ENCODE measurements at places on chromosomes 5 and 9.

DNA sequence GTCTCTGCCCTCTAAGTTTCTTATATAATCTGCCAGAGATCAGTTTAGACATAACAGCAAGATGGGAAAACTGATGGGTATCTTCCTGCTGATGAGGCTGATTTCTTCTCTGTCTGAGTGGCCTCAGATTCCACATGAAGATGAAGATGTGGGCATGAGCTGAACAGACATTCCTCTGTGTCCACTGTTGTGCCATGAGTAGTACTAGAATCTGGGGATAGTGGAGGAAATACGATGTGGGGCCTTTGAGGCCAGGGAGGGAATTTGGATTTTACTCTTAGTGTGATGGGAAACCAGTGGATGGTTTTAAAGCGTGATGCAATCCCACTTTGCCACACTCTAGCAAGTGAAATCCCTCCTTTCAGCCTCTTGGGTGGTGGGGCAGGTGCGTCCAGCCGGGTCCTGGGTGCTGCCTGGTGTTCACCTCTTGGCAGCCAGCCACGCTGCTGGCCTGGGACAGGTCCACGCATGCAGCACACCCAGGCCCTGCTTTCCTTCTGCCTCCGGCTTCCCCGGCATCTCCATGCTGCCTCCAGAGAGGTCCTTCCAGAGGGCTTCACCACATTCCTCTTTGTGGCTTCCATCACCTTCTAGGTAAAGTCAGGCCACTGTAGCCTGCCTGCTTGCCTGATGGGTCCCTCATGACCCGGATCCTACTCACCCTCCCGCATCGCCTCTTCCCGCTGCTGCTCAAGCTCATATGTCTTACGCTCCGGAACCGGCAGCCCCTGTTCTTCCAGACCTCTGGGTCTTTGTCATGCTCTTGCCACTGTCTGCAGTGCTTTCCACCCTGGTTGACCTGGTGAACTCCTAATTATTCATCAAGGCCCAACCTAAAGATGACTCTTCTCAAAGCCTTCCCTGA is 28.1 kb upstream of the SH3PXD2B start:
- no peak for DNase-seq

- DNase-seq = no peak
Observed at GRCh38 chr9:17425384-17425783, 153.5 kb upstream of the SH3GL2 start.

- no peak for DNase-seq
Observed at GRCh38 chr9:31776471-31776870, 608.0 kb upstream of the ACO1 start.

- DNase-seq = no peak
Observed at GRCh38 chr5:88952996-88953643, 70.1 kb upstream of the MEF2C start.

- no peak for DNase-seq
Observed at GRCh38 chr5:55994495-55994997, at the start of gene IL6ST. IL6ST (minus strand) TSS chr5:55994963; CDS start chr5:55976278, 18,685 bp downstream.

DNA sequence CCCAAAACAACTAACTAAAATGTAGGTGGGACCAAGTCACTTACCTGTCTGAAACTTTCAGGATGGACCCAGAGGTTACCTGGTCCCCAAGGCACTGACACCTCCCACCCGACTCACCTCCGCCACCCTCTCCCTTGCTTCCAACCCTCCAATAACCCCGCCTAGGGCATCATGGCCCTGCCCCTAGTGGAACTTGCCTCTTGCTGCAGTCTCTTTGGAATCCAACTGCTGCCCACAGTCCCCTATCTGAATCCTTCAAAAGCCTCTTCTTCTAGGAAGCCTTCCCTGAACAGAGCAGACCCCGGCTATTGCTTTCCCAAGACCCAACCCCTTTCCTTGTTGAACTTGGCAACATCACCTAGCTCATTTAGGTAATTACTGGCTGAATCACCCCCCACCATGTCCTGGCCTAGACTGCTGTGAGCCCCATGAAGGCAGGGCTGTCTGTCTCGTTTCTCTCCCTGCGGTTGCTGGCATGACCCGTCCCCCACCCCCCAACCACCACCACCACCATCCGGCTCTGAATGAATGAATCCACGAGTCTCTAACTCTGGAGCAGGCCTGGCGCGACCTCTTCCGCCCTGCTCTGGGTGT is 9.4 kb downstream of the CRB2 start:
- DNase-seq = no peak

GRCh38 chr5:155905364-155905763 is 421.6 kb upstream of the SGCD start:
- no peak for DNase-seq

GRCh38 chr5:153903321-153903720 is 135.4 kb downstream of the FAM114A2 start:
- no peak for DNase-seq

- no peak for DNase-seq
Observed at GRCh38 chr5:173864126-173865050, 23.8 kb upstream of the CPEB4 start.

DNA sequence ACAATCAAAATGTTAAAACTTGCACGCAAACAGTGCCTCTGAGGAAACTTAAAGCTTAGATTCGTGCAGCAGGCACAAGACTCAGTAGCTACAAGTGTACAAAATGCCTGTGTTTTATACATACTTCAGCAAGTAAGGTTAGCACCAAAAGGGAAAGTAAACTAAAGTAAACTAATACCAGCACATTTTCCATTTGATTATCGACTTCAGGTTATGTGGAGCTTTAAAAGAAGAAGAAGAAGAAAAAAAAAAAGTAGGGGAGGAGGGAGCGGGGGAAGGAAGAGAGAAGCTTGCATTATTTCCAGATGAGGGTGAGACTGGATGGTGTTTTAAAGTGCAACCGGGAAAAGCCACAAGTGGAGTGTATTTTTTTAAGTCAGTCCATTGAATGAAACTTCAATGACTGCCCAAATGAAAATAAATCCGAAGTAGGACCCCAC is 596 bp upstream of the ADAMTS6 start:
- no peak for DNase-seq

- DNase-seq = no peak
Observed at GRCh38 chr5:6732634-6733410, 19.6 kb downstream of the TENT4A start.

- no peak for DNase-seq
Observed at GRCh38 chr5:96922499-96923244, 13.2 kb upstream of the LNPEP start.

DNA sequence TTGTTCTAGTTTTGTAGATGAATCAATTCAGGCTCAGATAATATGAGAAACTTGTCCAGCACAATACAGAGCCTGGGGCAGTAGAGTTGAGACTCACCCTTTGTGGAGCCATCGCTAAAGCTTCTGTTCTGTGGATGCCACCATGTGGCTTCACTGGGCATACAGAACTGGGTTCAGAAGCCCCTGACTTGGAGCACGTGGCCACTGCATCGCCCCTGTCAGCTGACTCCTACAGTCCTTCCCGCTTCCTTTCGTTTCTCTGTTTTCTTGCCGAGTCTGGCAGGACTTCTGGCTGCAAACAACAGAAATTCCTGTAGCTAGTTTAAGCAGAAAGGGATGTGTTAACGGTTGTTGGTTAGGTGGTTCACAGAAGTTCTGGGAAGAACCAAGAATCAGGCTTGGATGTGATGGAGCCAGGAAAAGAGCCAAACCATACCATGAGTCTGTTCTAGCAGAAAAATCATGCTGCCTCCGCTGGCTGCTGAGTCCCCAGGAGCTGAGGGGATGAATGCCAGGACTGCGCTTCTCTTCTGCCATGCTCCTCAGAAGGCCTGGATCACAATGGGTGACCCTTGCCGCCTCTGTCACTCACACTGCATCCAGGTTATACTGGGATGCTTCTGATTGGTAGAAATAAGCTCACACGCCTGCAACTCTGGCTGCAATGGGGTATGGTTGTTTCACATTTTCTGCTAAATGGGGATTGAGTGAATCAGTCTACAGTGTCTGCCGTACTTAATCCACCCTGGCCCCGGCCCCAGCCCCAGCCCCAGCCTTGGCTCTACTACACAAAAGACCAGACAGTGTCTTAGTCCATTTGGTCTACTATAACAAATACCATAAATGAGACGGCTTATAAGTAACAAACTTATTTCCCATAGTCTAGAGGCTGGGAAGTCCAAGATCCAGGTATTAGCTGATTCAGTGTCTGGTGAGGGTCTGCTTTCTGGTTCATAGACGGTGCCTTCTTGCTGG is 262.5 kb downstream of the GOLPH3 start:
- DNase-seq = no peak

GRCh38 chr5:95960667-95961616 is 709 bp downstream of the ELL2 start:
- peak; percentile 85 for DNase-seq

GRCh38 chr5:171614511-171614910 is 171.1 kb upstream of the SMIM23 start:
- no peak for DNase-seq
